Left cardiac atrium (tissue), 4 donors: ENCODE measurements at places on chromosomes 16 and 17. TPM values are rescaled to one million over a fixed set of nuclear protein-coding genes. Genes with fewer than 3 reads are reported as not detected.

DNA sequence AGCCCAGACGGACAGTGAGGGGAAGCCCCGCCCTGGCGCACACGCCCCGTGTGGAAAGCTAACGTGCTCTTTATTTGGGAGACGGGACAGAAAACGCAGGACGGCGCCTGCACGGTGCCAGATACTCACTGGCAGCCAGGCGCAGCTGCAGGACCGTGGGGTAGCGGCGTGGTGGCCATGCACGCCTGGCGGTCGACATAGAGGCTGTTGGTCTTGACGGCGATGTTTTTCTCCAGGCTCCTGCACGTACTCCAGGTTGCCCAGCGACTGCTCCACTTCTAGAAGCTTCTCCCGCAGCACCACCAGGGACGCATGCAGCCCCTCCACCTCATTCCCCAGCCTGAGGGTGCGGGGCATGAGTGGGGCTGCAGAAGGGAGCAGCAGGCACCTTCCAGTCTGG is 5.1 kb upstream of the C1QTNF8 start:
- no peak for DNase-seq

DNA sequence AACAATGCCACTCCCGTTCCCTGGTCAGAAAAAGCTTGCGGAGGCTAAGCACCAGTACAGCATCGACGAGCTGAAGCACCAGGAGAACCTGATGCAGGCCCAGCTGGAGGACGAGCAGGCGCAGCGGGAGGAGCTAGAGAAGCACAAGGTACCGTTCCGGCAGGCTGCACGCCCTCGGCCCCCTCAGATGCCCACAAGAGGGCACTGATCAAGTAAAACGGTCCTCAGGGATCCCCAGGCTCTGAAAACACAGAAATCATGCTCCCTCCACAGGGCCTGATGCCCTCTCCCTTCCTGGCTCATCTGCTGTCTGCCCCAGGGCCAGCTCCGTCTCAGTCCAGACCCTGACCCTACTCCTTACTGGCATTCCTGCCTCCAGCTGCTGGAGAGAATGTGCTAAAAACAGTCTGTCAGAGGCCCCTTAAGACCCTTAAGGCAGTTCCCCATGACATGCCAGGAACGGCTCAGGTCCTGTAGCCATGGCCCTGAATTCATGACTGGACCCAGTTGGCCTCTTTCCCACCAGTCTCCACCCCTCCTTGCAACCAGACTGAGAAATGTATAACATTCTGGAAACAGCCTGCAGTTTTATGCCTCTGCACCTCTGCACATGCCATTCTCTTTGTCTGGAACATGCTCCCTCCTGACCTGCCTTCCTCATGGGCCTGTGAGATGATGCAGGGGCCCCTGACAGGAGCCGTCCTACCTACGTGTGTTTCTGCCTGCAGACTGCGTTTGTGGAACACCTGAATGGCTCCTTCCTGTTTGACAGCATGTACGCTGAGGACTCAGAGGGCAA is 21.8 kb downstream of the DRC3 start:
- no peak for DNase-seq

The KRT20 gene
- not detected for total RNA-seq

DNA sequence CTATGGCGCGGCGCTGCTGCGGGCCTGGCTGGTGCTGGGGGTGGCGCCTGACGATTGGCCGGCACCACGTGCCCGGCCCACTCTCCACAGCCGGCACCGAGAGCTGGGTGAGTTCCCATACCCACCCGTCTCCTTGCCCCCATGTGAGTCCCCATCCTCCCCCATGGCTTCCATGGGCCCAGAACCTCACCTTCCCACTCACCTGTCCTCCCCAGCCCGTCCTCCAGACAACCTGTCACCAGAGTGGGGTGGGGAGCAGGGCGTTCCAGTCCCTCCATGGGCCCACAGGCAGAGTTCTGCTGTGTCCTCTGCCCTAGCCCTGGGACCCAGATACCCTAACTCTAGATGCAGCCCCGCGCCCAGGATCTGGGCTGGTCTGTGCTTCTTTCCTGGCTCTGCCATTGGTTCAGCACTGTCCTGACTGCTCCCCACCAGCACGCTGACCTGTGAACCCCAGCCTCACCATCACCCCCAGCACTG is 5.5 kb downstream of the ARMC5 start:
- DNase-seq: no peak

DNA sequence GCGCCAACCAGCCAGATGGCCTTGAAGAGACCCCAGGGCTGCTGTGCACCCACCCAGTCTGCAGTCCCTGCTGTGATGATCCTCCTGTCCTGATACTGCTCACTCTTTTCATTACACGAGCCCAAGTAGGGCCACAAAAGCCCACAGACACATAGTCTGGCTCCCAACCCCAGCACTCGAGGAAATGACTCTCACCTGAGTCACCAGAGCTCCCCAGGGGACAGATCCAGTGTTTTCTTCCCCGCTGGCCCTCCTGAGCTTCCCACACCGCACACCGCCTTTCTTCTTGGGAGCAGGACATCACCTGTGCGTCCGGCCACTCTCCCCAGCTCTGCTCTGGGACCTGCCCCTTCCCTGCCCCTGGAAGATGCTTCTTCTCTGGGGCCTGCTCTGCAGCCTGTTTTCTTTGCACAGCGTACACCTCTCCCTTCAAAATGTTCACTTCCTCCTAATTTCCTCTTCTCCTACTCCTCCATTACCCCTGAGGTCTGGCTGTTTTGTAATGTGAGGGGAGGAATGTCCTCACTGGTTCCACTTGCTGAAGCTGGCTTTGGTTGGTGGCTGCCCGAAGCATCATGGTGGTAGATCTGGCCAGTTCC is 2.0 kb upstream of the SCN4A start:
- DNase-seq: no peak

GRCh38 chr16:88456356-88457292 is 3.5 kb downstream of the ZFPM1 start:
- DNase-seq: no peak

DNA sequence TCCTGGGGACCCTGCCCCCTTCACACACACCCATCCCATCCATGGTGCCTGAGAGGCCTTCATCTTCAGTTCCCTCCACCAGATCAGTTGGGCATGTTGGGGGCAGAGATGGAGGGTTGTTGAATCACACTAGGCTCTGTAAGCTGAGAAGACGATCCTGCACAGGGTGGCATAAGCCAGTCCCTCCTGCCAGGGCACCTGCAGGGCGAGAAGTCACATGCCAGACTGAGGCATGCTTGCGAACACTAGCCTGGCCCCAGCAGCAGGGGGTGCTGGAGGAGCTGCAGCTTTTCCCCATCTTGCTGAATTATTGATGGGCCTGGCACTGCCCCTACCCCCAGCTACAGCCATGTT is 6.1 kb upstream of the TBX2 start:
- DNase-seq: no peak

DNA sequence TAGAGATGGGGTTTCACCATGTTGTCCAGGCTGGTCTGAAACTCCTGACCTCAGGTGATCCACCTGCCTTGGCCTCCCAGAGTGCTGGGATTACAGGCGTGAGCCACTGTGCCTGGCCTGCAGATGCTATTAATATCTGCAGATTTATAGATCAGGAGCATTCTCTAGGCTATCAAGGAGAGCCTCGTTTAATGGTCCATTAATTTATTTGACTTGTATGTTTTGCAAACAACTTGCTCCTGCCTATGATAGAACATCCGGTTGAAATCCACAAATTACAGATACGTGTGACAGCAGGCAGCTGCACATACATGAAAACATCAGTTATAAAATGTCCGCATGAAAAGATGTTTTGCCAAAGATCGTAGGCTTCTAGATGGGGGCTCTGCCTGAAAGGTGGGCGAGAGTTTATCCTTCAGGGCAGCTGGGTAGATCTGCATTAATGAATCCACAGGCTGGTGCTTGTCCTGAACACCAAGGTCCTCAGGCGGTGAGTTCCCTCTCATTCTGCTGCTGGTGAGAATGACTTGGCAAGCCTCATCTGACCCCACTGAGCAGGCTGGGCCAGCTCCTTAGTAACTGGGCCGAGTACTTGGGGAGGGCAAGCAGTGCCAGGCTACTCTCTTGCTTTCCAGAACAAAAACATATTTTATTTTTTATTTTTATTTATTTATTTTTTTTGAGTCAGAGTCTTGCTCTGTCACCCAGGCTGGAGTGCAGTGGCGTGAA is 37.1 kb upstream of the MGAT5B start:
- DNase-seq: no peak

GRCh38 chr16:83615141-83615952 is 192.4 kb upstream of the HSBP1 start:
- no peak for DNase-seq
